ENCODE measurements at places on chromosomes 2 and 18.

- DNase-seq, result no peak
Measured at GRCh38 chr2:187136646-187137045, 287.7 kb upstream of the ZSWIM2 start.

DNA sequence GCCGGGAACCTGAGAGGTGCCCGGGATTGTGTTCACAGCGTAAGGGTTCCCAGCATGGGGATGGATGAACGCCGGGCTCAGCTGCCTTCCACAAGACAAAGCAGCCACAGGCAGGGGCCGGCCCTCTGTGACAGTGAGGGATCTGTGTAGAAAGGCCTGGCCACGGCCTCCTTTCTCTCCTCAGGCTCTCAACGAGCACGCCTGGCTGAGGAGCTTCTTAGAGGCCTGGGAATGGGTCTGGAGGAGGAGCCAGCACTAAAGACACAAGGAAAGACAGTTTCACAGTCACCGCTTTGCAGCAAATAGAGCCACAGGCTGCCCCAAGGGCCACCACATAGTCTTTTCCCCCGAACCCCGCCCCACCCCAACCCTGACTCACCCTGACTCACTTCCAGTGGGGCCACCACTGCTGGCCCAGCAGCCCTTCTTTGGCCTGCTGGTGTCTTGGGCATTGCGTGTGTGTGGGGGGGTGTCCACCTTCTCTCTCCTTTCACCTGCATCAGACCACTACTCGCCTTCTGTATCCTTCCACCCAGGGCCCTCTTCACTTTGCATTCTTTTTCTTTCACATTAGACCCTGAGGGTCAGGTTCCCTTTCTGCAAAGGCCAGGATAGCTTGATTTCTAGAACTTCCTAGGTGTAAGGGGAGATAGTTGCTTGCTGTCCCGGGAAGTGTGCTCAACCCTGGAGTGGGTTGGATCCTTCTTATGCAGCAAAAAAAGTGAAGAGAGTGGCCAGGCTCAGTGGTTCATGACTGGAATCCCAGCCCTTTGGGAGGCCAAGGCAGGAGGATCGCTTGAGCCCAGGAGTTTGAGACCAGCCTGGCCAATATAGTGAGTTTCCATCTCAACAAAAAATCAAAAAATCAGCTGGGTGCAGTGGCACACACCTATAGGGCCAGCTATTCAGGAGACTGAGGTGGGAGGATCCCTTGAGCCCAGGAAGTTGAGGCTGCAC is 19.3 kb upstream of the HPCAL1 start:
- DNase-seq, result peak; percentile 68

DNA sequence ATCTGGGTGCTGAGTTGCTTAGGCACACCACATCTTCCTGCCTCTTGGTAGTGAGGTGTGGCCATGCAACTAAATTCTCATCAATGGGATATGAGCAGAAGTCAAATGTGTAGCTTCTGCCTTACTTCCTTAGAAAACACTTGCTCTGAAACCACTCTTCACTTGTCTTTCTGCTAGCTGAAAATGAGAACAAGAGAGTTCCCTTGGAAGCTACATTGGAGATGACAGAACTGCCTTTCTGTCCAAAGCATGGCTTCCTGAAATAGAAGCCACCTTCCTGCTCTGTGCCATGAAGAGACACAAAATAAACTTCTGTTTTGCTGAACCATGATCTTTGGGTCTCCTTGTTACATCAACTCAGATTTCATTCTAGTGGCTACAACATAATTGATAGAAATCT is 659.9 kb downstream of the IRS1 start:
- DNase-seq, result no peak

GRCh38 chr2:2926858-2927175 is 450.8 kb downstream of the EIPR1 start:
- DNase-seq, result no peak

GRCh38 chr18:68219872-68220271 is 495.0 kb downstream of the TMX3 start:
- no peak for DNase-seq

GRCh38 chr2:27265536-27265870 is 2.7 kb upstream of the SLC30A3 start:
- no peak for DNase-seq

GRCh38 chr2:43158259-43158880 is 68.0 kb downstream of the ZFP36L2 start:
- DNase-seq, result no peak

DNA sequence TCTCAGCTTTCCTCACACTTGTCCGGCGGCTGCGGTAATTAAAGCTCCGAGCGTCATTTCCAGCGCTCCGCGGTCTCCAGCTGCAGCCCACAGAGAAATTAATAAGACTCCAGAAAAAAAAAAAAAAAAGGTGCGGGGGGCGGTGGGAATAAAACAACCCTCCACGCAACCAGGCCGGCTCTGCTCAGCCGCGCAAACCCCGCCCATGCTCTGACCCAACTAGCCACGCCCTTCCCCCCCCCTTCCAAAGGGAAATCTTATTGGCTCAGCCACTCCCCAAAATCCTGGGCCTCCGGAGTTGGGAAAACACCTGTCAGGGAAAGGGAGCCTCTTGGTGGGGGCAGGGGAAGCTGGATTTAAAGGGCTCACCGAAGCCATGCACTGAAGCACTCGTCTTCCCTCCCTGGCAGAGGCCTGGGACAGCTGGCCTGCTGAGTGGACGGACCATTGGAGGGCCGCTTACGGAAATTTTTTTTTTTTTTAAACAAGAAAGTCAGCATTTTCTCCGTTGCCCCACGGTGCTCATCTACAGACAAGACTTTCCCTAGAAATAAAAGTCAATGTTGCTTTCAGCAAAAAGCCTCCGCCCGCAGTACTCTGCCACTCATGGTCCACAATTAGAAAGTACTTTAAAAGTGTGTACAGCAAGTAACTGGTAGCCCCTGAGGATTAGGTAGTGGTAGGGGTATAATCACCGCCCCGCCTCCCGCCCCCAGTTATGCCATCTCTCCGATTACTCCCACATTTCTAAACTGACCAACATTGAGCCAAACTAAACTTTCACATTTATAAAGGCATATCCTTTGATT is 674 bp upstream of the ERBB4 start:
- DNase-seq, result peak; percentile 46

GRCh38 chr18:55290898-55291297 is 297.1 kb downstream of the TCF4 start:
- DNase-seq, result no peak

GRCh38 chr2:79947751-79948150 is 356.8 kb downstream of the LRRTM1 start:
- DNase-seq, result no peak

- no peak for DNase-seq
Measured at GRCh38 chr2:6823111-6823510, 42.6 kb downstream of the CMPK2 start.

DNA sequence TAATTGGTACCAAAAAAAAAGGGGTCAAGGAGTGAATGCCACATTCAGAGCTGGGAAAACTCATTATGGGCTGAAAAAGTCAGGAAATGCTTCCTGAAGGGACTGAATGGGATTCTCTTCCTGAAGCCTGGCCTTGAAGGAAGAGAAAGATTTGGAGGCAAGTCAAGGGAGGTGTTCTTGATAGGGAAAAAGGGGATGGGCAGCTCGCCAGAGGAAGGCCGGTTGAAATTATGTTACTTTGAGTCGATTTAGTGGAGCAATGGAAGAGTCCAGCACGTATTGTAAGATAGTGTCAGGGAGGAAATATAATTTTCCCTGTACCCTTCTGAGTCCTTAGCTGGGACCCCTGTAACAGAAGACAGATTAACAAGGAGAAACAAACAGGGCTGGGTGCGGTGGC is 115.3 kb upstream of the STPG4 start:
- no peak for DNase-seq

DNA sequence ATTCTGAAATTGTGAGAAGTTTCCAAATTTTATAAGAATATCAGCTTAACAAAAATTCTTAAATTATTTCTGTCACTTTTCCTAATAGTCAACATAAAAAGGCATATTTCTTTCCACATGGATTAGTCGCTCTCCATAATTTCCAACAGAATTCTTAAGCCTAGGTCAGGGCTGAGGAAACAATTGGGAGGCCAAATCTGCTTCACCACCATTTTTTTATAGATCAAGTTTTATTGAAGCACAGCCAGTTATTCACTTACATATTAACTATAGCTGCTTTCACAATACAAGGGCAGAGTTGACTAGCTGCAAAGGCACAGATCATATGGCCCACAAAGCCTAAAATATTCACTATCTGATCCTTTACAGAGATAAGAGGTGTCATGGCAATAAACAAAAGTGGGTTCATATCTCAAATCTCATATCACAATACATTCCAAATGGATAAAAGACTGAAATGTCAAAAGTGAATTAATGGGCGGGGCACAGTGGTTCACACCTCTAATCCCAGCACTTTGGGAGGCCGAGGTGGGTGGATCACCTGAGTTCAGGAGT is 18.7 kb downstream of the MEMO1 start:
- DNase-seq, result no peak

DNA sequence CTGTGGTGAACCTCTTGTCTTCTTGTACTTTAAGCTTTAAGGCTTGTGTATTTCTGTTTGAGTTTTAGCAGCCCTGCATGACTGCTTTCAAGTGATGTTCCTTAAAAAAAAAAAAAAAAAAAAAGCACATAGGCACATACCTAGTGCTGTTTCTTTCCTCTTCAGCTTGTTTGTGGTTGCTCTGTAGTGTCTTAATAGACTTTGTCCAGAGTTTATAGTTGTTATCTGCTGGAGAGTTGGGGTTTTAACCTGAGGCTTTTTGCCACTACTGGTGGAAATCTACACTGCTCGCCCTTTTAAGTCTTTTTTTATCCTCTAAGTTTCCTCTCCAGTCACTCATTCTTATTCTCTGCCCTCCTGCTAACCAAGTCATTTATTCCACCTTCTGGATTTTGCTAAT is 34.5 kb downstream of the AGFG1 start:
- no peak for DNase-seq

DNA sequence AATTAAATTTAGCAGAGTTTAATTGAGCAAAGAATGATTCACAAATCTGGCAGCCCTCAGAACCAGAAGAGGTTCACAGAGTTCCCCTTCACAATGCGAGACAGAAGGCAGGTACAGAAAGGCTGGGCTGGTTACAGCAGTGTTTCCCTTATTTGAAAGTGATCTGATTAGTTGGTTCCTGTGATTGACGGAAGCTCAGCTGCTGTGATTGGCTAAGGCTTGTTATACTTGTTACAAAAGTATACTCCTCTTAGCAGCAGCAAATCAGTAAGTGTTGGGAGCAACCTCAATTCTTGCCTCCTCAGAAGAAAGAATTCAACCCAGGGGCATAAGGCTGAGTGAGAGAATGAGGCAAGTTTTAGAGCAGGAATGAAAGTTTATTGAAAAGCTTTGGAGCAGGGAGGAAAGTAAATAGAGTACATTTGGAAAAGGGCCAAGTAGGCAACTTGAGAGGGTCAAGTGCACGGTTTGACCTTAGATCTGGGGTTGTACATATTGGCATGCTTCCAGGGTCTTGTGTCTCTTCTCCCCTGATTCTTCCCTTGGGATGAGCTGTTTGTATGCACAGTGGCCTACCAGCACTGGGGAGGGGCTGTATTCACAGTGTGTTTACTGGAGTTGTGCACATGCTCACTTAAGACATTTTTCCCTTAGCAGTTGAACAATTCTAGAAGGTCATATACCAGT is 431.8 kb upstream of the RAB12 start:
- DNase-seq, result peak; percentile 18

GRCh38 chr18:47311585-47311984 is 60.1 kb upstream of the SKOR2 start:
- DNase-seq, result no peak

- no peak for DNase-seq
Measured at GRCh38 chr18:58308463-58308862, 264.4 kb downstream of the NEDD4L start.

GRCh38 chr18:23069481-23069880 is 65.8 kb upstream of the CABLES1 start:
- no peak for DNase-seq

DNA sequence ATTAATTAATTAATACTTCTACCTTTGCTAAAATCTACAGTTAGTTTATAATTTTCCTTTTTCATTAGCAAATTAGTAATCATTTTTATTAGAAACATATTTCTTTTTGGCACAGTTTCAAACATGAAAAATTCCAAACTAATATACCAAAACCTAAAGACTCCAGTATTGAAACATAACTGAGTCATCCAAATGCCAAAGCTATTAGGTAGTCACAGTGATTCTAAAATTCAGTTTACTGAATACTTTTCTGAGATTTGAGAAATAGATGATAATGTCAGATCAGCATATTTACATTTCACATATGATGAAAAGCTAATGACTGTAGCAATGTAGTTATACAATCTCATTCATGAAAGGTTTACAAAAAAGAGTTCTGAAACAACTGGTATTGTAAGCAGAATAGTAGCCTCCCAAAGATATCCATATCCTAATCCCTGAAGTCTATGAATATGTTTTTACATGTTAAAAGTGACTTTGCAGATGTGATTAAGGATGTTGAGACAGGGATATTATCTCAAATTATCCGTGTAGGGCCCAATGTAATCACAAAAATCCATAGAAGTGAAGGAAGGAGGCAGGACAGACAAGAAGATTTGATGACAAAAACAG is 680.2 kb upstream of the CHAC2 start:
- no peak for DNase-seq

DNA sequence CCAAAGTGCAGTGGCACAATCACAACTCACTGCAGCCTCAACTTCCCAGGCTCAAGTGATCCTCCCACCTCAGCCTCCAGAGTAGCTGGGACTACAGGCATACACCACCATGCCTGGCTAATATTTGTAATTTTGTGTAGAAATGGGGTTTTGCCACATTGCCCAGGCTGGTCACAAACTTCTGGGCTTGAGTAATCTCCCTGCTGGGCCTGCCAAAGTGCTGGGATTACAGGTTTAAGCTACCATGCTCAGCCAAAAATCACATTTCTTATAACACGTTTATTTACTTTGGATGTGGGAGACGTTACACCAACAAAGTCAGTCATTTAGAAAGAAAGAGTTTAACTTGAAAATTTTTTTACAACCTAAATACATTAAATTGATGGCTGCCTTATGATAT is 209.0 kb upstream of the VWC2L start:
- no peak for DNase-seq

DNA sequence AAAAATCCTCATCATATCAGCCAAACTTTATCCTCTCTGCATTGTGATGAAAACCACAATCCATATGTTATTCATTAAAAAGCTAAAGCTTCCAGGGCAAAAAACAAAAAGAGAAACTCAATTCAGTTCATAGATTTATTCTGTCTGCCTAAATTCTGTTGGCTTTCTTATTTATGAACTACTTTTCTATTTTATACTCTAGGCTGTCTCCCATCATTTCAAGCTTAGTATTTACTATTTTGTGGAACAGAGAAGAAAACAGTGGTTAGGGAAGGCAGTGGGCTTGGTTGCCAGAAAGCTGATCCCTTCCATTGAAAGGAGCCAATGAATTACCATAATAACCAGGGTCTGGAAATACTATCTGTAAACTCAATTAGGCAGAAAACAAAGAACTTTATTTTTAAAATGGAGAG is 71.8 kb downstream of the RAPH1 start:
- DNase-seq, result no peak

- DNase-seq, result peak; percentile 70
Measured at GRCh38 chr2:74548900-74549826, 4.6 kb downstream of the LOXL3 start.

All from ELF-1 (cell line).